ENCODE measurements at places on chromosomes 5 and 9. TPM values are rescaled to one million over a fixed set of nuclear protein-coding genes. Genes with fewer than 3 reads are reported as not detected.

Gene PKD2L2
- 1.2 TPM for total RNA-seq

Gene C5orf58
- total RNA-seq: not detected

Gene CD14
- 32.1 TPM for total RNA-seq

GRCh38 chr5:176890455-176891330 lies 8.5 kb downstream of the HK3 start:
- H3K36me3 ChIP-seq: no peaks in the 10 kb centered on the region
- H3K4me3 ChIP-seq: no peak overlapping the region
- H3K27me3 ChIP-seq: peaks cover 6% of the 10 kb centered on the region
- H3K4me1 ChIP-seq: no peaks in the 10 kb centered on the region

Gene HARS1
- total RNA-seq: 41.4 TPM

Measured in muscle of leg (tissue), 16 donors.